Inflammatory macrophage treated with lipopolysaccharide for 1 hour (primary cell): ENCODE measurements at places on chromosomes 7 and 10.
A peak's percentile ranks its signal among the peaks of the same experiment; 100 is the strongest.

DNA sequence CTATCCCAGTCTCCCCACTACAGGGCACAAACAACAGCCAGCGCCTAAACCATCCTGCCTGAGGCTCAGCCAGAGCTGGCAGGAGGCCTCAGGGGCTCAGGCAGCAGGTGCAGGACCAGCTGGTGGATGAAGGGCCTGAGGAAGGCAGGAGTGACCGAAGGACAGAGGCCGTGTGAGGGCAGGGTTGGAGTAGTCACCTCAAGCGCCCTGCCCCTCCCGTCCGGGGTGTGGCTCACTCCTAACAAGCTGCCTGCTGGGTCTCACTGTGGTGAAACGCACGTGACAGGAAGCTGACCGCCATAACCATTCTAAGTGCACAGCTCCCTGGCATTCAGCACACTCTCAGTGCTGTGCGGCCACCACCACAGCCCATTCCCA is 281.1 kb downstream of the ELFN1 start:
- DNase-seq: peak; percentile 23

DNA sequence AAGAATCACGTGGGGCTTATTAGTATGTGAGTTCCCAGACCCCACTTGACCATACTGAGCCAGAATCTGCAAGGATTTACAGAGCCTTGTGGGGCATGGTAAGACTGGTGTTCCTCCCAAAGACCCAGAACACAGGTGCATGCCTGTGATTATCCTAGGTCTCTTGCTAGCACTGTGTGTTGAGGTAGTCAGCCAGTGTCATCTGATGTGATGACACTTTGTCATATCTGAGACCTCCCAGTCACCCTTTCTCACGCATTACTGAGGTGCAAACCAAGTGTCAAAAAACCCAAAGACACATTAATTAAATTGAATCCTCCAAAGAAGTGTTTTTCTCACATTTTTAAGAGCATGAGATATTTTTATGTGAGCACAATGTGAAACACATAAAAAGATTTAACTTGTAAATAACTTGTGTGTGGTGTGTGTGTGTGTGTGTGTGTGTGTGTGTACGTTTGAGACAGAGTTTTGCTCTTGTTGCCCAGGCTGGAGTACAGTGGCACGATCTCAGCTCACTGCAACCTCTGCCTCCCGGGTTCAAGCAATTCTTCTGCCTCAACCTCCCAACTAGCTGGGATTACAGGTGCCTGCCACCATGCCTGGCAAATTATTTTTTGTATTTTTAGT is 162.0 kb upstream of the PRPS1L1 start:
- DNase-seq: no peak

GRCh38 chr7:144936314-144936713 is 100.5 kb upstream of the TPK1 start:
- no peak for DNase-seq

- DNase-seq: no peak
Observed at GRCh38 chr10:123886292-123886691, 5.3 kb downstream of the CPXM2 start.

- no peak for DNase-seq
Observed at GRCh38 chr7:76283254-76284159, 19.0 kb upstream of the HSPB1 start.

DNA sequence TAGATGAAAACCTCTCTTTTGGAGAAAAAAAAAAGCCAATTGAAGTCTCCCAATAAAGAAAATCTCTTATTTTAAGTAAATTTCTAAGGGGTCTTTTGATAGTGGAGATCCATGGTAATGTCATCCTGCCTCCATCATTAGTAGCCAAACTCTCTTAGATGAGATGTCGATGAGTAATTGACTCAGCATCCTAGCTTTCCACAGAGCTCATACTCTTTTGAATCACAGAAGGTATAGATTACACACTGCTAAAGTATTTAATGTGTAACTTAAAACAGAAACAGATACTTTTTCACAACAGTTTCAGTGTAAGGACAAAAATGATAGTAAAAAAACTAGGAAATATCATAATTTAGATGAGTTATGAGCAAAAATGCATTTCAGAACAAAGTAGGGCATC is 19.4 kb downstream of the MAGI2 start:
- no peak for DNase-seq

DNA sequence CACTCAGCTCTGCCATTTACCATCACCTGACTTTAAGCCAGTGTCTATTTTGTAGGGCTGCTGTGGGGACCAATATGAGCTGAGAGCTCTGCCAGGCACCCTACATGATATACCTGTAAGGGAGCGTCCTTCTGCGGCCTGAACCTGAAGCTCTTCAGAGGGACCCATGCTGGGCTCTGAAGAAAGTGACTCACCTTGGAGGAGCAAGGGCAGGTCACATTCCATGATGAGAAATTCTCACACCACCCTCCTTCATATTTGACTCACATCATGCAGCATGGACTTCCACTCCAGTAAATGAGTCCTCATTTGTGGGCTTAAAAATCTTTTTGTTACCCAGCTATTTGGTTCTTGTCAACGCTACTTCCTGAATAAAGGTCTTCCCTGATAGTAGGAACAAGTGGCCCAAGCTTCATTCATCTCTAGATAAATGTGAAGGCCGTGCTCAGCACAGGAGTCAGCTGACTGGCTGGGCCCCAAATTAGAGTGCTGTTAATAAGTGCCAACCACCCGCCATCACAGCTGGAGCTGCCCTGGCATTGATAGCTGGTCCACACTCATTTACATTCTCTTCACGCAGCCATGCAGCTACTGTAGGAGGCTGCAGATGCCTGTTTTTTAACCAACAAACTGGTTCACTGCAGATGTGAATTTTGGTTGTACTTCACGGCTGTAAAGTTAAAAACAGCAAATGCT is 78.4 kb downstream of the RNF216 start:
- no peak for DNase-seq

- no peak for DNase-seq
Observed at GRCh38 chr7:12796397-12797127, 109.1 kb downstream of the ARL4A start.

DNA sequence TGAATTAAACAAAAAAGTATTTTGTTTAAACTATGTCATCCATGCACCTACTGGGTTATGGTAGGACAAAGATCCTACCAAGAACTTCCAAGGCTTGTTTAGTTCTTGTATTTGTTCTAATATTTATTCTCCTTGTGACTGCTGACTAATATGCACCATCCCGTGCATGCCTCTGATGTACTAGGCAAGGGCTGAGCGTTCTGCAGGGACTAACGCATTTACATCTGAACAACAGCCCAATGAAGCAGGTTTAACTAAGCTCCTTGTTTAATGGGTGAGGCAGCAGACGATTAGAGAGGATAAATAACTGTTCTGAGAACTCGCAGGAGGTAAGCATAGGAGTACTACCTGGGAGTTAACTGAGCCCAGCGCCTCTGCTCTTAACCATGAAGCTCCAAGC is 64.9 kb downstream of the KIAA1549 start:
- DNase-seq: no peak

GRCh38 chr10:48193556-48193955 is 80.9 kb downstream of the FRMPD2 start:
- DNase-seq: no peak

DNA sequence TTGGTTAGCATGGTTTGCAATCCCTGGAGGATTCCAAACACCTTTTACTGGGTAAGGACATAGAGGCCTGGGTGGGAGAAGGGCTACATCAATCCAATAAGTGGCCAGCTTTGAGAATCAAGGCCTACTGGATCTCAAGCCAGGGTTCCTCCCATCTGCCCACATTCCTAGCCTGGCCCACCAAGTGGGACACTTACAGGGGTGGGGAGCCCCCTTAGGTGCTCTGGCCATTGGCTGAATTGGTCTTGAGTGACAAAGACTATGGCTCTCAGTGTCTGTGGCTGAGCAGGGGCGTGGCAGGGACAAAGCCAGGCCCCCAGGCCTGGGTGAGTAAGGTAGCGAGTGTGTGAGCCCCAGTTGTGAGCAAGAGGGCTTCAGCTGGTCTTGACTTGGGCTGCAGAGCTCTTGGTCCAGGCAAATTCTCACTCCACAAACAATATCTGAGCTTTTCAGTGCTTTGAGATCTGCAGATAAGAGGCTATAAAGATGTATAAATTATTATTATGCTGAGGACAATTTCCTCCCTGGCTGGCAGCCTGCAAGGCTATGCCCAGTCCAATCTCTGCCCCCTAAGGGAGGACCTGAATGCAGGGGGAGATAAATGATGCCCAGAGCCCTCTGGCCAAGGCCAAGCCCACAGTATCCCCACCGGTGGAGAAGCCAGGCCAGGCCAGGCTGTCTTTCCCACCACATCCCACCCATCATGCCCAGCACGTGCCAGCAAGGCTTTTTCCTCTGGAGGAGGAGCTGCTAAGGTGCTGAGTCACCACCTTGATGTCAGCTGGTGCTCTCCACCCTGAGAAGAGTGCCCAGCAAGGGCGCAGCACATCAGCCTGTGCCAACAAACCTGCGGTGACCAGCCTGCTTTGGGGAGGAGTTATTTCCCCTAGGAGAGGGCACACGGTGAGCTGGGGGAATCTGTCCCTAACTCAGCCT is 80.7 kb upstream of the DUSP5 start:
- DNase-seq: no peak

DNA sequence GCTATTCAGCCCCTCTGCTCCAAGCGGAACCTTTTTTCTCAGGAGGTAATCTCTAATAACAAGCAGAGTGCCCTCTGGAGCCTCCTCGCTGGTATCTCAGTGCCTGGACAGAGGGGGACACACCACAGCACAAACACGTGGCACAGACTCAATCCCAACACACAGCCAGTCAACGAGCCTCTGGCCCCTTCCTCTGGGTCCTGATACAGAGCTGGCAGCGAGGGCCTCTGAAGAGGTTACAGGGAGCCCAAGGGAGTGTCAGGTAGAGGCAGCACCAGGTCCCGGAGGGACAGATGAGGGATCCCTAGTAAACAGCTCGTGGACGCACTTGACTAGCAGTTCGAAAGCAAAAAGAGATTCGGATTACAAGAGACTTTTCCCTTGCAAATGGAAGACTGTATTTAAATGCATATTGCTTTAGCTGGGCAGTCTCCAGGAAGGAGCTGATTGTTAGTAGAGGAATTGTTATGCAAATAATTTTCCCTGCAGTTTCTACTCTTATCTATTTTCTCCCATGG is 14.1 kb downstream of the CXCL12 start:
- no peak for DNase-seq

DNA sequence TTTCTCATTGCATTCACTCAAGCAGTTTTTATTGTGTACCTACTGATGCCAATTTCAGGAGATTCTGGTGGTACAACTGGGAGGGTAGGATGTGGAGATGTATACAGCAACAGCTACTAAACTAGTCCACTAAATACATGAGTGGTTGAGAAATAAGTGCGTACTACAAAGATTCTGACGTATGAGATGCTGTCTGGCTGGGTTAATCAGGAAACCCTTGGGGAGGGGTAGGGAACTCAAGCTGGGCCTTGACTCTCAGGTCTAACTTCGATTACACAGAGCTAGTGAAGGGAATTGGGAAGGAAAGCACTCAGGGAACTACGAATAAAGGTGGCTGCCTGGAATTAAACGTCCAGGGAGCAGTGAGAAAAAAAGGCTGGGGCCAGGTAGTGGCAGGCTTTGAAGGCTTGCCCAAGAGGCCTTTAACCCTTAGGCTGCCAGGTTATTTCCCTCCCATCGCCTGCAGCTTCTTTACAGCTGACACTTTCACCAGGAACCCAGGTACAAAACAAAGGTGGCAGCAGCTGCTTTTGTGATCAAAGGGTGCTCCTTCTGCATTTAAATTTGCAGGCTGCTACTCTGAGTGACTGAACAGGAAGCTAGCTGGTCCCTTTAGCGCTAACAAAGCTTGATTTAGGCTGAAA is 3.2 kb downstream of the MMS19 start:
- DNase-seq: no peak

- DNase-seq: peak; percentile 88
Observed at GRCh38 chr10:131453721-131454634, 142.5 kb upstream of the TCERG1L start.

DNA sequence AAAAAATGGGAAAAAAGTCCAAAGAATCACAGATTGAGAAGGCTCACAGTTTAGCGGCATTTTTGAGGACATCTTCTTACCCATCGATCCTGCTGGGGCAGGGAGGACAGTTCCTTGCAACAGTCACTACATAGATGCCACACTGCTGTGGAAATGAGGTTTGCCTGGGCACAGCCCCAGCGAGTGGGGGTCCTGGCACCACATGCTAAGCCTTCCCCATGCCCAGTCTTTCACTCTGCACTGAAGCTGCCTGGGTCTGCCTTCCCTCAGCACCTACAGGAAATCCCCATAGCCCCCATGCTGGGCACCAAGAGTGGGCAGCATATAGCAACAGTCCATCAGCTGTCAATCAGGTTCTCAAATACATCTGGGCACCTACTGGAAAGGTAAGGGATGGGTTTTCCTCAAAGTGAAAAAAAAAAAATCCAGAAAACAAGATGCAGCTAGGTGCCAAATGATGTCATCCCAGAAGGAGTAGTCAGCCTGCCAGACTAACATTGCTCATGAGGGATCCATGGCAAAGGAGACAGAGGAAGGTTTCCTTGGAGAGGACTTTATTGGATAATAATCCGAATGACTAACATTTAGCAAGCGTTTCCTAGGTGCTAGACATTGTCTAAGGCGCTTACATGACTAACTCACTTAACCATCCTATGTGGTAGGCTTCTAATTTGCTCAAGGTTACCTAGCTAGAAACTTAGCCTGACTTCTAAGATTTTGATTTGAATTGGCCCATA is 125.7 kb upstream of the CXCL12 start:
- no peak for DNase-seq

- no peak for DNase-seq
Observed at GRCh38 chr10:34119456-34119855, 695.6 kb downstream of the PARD3 start.

GRCh38 chr7:3370068-3370830 is 69.2 kb downstream of the SDK1 start:
- DNase-seq: no peak

DNA sequence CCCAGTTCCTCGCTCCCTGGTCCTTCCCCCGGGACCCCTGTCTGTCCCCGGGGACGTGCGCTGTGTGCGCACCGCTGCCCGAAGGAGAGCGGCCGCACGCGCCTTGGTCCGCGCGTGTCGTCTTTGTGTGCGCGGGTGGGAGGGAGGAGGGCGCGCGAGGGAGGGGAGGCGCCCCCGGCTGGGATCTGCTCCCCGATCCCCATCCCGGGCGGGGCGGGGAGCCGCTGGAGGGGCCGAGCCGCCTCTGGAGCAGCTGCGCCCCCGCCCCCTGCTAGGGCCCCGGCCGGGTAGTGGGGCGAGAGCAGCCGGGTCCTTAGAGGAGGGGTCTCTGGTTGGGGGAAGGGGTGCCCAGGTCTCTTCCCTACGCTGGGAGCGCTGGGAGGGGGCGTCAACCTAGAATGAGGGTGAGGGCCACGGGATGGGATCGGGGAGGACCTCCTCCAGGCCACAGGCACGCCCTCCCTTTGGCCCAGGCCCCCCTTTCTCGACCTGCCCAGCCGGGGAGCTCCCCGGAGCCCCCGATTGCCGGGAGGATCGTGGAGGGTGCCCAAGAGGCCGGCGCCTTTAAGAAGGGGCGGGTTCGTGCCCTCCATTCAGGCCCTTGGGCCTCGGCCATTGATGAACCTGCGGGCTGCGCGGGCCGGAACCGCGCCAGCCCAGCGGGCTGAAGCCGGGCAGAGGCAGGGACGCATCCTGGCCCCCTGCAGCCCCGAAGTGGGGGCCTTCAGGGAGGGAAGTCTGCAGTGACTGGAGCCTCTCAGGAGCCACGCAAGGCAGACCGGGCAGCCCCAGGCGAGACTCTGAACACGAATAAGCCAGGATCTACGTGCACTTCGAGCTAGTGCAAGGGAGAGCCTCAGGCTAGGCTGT is 678 bp downstream of the SH2B2 start:
- DNase-seq: no peak

- DNase-seq: no peak
Observed at GRCh38 chr10:93991596-93992284, 2.0 kb upstream of the PLCE1 start.
